ENCODE measurements at places on chromosomes 3 and 15.

DNA sequence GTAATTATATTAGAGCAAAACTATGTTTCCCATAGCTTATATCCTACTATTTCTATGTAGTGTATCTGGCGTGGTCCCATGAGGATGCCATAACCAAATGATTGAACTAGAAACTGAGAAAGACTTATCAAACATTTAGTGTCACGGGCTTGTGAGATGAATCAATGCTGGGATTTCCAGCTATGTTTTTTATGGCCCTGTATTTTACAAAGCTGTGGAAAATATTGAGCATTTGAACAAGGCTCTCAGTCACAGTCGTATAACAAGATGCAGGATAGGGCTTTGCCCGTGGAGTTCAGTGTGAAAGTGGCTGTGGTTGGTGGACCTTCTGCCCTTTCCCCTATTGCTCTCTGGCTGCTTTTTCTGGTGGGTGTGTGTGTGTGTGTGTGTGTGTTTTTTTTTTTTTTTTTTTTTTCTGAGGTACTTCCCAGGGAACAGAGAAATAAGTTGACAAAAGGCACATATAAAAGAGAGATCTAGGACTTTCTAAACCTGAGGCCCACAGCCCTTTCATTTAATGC, 60.7 kb downstream of the CACNA1D start:
- DNase-seq: no peak

DNA sequence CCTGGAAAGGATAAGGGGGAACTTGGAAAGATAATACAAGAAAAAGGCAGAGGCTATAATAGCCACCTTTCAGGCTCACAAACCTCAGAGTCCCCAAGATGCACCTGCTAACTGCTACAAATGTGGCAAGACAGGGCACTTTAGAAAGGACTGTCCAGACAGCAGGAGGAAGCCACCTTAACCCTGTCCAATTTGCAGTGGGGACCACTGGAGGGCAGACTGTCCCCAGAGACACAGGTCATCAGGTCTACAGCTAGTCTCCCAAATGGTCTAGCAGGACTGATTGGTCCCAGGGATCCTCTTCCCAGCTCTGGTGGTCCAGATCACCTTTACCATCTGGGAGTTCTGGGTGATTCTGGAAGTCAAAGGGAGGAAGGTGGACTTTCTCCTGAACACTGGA, 882.5 kb upstream of the GBE1 start:
- no peak for DNase-seq

DNA sequence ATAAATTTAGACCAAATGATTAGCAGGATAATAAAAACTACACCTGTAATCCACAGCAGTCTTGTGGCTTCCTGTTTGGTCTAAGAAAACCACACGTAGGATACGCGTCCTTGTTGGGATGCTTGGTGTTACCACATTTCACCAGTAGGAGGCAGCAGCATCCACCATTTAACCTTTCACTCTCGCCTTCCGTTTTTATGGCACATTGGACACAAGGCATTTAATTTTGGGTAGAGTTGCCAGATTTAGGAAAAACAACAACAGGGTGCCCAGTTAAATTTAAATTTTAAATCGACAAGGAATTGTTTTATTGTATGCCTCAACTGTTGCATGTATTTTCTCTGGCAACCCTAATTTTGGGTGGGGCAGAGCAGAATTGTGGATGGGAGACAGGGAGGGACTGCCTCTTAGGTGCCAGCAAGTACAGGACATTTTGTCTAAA, 6.3 kb downstream of the LRRC31 start:
- DNase-seq: no peak

DNA sequence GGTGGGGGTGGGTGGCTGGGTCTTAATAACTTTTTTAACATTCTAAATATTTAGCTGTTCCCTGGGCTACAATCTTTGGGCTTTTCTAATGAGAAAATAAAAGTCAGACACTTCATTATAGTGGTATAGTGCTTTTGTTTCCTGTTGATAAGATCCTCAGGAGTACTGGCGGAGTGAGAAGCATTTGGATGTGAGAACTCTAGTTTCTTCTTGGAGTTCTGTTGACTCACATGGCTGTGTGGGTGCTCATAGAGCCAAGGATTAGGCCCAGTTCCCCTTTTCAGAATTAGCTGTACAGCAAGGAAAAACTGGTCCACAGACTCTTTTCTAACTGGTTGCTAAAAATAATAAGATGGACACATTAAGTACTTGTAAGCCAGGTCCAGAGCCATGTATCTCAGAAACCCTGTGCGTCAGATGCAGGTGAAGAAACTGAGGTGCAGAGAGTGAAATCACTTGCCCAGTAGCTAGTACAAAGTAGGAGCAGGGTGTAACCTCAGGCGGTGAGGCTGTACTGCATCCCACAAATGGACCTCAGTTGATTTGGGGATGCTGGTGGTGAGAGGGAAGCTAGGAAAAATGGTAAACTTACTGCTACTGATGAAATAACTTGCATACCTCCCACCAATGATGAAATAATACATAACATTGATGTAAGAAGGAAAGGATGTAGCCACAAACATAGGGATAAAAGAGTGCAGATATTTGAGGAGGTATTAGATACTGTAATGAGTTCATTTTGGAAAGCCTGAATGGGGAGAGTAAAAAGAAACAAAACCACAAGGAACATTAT, 2.3 kb downstream of the ITPR1 start:
- no peak for DNase-seq

DNA sequence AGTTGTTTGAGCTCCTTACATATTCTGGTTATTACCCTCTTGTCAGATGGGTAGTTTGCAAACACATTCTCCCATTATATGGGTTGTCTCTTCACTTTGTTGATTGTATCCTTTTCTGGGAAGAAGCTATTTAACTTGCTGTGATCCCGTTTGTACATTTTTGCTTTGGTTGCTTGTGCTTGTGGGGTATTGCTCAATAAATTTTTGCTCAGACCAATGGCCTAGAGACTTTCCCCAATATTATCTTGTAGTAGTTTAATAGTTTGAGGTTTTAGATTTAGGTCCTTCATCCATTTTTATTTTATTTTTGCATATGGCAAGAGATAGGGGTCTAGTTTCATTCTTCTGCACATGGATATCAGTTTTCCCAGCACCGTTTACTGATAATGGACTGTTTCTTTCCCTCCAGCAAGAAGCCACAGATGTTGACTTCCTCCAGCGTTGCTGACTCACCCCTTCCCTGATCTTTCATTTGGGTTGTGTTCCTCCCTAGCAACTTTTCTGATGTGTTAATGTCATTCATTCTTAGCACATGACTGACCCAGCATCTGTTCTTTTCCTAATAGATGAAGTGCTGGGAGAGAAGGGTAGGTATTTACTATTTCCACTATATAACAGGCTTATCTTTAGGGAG, 166.7 kb upstream of the SGO1 start:
- no peak for DNase-seq

All from suprapubic skin (tissue), 4 donors.